Kidney (tissue), 22 donors: ENCODE measurements at places on chromosomes 16 and 17.

- no peak for DNase-seq
Measured at GRCh38 chr16:61581417-61582046, 454.7 kb downstream of the CDH8 start.

- DNase-seq, result no peak
Measured at GRCh38 chr16:17375461-17376304, 95.1 kb downstream of the XYLT1 start.

GRCh38 chr17:43578699-43579565, 32.8 kb upstream of the ETV4 start:
- DNase-seq, result peak; percentile 90

GRCh38 chr17:48241131-48241591, 133.6 kb downstream of the SNX11 start:
- DNase-seq, result peak; percentile 65

DNA sequence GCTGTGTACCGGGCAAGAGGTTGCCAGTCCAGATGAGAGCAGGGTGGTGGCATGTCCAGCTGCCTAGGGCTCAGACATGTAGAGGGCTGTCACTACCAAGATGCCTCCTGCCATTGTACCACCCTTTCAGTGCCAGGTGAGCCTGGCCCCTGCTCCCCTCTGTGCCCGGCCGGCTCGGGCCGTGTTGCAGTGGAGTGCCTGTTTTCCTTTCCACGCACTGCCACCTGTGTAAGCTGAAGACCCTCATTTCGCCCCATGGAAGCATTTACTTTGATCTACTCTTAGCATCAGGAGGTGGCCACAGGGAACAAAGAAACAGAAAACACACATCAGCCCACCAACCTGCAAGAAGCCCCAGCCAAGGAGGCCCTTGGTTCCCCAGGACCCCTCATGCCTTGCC, 4.6 kb upstream of the RBFOX3 start:
- DNase-seq, result no peak

DNA sequence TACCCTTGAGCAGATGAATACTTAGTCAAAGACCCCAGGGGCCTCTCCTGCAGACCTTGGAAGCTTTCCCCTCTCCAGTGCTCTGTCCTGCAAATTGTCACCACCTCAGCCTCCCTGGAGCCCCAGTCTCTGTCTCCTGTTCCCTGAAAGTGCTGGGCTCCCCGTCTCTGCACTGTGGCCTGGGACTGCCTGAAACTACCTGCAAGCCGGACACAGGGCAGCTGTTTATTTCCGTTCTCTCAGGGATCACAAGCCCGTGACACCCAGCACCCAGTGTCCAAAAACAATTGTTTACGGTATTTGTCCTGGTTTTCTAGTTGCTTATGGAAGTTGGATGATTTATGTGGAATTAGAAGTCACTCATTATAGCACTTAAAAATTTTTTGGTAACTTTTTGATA, 81.6 kb upstream of the CHMP6 start:
- DNase-seq, result no peak

GRCh38 chr17:18961634-18962493, 9.9 kb downstream of the SLC5A10 start:
- no peak for DNase-seq

DNA sequence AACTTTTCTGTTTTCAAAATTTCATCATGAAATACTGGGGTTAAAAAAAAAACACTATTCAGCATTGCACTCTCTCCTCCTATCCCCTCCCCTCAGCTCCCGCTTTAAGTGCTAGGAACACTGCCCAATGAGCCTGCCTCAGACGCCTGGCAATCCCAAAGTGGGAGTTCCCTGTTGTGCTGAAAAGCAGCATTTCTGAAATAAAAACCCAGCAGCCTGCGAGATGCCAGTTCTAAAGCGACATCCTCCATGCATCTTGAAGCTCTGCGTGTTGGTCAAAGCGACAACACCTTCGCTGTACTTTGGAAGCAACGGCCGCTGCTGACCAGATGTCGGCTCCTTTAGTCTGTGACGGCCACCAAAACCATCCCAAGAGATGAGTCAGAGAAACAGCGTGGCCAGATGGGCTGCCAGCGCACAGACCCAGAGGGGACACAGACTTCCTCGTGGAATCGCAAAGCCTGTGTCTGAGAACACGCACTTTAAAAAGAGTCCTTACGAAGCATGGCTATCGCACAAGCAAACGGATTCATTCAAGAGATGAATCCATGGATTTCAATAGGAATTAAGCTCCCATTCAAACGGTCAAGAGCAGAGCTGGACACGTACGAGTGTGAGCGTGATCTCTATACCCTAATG, 32.8 kb downstream of the FBXO31 start:
- DNase-seq, result no peak

GRCh38 chr17:50465171-50465570, 3.5 kb downstream of the CHAD start:
- no peak for DNase-seq

- DNase-seq, result no peak
Measured at GRCh38 chr16:88195911-88196465, 186.8 kb upstream of the ZNF469 start.

DNA sequence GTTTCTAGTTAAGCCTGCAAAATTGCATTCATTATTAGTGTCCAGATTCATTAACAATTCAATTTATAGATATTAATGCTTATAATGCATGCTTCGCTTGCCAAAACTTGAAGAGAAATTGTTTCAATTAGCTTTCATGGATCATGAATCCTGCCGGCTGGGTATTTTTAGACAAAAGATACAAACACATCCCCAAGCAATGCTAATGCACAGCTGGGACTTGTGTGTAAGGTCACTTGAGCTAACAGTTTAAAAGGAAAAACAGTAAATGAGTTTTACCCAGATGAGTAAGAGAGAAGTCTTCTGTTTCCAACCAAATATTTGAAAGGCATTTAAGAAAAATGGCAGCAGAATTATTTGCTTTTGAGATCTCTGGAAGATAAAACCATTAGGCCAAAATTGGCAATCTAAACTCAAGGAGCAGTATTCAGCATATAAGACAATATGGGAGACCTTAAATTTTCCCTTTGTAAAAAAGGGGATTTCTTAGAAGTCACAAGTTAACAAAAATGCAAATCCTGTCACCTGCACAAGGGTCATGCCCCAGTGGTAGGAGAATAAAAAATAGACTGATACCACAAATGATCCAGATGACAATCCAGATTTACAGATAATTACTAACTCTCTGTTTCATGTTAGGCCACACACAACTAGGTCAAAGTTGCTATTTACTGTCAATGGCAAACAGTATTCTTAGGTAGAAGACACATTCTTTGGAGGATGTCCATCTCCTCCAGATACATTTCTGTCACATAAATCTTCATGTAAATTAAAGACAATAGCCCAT, 418.4 kb upstream of the PMFBP1 start:
- no peak for DNase-seq

DNA sequence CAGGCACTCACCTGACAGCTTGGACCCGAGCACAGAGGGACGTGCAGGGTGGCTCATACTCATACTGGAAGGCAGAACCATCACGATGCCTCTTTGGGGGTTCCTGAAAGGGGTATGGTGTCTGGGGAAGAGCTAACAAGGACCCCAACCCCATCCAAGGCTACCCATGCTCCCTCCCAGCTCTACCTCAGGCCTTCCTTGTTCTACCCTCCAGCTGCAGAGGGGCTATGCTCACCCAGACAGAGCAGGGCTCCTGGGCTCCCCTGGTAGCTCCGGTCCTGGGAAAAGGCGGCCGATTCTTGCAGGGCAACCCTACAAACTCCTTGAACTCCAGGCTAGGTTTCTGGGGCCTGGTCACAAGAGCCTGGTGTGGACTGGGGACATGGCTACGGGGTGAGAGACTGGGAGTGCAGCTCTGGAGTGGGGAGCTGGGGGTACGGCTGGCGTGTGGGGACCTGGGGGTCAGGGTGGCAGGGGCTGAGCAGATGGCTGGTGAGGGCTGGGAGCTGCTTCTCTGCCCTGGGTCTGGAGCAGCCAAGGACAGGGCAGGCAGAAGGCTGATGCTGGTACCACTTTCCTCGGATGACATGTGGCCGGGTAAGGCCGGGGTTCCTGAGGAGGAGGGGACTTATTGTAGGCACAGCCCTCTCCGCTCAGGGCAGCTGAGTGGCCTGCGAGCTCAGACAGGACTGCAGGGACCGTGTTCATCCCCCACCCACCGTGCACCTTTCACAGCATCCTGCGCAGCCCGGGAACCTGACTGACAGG, 2.1 kb downstream of the ACD start:
- DNase-seq, result no peak

DNA sequence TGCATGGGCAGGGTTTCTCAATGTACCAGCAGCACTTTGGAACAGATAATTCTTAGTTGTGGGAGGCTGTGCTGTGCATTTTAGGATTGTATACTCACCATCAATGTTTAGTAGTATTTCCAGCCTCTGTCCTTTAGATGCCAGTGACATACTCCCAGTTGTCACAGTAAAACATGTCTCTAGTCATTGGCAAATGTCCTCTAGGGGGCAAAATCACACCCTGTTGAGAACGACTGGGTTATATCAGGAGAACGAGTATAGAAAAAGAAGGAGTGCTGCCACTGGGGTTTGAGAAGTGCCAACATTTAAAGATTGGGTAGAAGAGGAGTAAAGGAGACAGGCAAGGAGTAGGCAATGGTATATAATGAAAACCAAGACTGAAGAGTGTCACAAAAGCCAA, 37.9 kb upstream of the SMIM36 start:
- no peak for DNase-seq

GRCh38 chr17:50697062-50697461, 10.7 kb downstream of the ANKRD40 start:
- DNase-seq, result no peak

- no peak for DNase-seq
Measured at GRCh38 chr17:72926171-72926570, 166.3 kb downstream of the SLC39A11 start.

DNA sequence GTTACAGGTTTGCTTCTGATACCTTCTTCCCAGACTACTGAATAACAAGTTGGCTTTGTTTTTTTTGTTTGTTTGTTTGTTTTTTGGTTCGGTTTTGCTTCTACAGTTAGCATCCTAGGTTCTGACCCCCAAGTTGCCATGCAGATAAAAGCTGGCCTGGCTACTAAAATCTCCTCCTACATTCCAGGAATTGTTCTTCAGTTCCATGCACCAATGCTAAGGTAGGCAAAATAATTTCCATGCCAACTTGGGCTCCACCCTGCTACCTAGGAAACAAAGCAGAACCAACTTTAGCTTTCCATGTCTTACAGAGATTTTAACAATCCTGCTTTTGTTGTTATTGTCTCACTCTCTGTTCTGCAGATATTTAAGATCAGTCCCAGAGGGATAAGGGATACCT, 495.5 kb upstream of the SOX9 start:
- no peak for DNase-seq

- no peak for DNase-seq
Measured at GRCh38 chr17:41583137-41584127, 3.3 kb downstream of the KRT14 start.

DNA sequence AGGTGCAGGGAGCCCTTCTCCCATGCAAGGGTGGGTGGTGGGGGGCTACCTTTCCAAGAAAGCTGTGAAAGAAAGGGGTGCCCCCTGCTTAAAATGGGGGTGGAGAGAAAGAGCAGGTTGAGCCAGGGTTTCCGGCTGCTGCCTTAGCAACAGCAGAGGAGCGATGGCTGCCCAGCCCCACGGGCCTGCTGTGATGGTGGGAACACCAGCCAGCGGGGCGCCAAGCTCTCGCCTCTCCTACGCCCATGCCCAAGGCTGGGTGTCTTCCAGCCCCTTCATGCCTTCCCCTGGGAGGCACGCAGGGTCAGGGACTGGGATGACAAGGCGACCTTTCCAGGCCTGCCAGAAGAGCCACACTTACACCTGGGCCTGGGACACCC, 3.0 kb downstream of the FMNL1 start:
- DNase-seq, result no peak

DNA sequence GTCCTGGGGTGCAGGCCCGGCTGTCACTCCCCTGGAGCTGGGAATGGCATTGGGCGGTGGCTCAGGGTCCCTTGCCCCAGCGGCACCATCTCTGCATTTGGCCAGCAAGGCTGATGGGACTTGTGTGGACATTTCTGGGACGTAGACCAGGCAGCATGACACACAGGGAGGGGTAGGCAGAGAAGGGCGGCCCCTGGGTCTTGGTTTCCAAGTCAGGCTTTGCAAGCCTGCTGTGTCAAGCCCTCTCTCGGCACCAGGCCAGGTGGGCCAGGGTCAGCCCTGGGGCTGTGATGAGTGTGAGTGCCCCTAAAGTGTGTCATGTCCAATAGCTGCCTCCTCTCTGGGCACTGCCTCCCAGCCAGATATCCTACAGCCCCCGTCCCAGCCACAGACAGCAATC, 335.2 kb downstream of the SEC14L1 start:
- DNase-seq, result no peak

DNA sequence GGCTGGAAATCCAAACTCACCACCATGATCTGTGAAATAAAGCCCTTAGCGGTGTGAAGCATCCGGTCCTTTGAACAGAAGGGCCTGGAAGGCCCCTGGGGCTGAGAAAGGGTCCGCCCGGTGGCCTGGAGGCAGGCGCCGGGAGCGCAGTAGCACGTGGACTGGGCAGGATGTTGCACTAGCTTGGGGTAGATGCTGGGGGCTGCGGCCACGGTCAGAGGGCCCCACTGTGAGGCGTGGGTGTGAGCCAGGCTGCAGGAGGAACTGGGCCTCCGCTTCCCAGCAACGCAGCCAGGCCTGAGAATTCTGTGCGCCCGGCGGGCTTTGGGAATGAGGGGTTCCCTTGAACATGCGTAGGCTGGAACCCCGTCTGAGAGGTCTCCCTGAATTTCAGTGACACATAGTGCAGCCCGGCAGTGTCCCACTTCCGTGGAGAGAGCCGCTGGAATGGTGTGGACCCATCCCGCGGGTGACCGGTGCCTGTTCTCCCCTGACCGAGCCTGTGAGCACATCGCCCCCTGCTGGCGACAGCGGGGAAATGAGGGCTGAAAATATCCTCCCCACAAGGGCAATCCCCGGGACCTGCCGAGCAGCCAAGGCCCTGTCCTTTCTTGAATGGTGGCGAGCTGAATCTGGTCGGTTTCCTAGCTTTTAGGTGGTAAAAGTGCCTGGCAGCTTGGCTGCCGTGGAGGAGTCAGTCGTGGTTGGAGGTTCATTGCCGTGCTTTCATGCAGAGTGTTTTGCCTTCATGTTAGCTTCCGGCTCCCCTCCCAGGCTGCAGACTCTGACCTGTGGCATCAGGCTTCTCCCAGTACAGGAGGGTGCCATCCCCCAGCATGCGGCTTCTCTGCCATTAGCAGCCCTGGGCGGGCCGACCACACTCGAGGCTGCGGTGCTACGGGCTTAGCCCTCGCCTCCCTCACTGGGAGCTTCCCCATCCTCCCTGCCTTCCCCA, 43.8 kb downstream of the DNAJA2 start:
- peak; percentile 69 for DNase-seq

DNA sequence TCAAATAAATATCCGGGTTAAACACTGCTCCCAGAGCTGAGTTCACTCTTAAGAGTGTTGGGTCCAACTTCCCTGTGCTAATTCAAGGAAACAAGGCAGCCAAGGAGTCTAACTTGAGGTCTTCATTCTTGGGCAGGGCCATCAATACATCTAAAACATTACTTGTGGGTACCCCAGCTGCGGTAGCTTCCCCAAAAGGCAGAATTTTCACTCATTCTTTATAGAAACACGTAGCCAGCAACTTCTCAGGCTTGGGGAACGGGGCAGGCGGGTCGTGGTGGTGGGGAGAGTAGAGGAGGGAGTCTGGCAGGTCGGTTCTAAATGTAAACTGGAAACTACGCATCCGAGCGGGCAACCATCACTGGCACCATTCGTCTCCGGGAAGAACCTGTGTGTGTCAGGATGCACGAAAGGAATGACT, 666 bp upstream of the METTL9 start:
- DNase-seq, result no peak

- no peak for DNase-seq
Measured at GRCh38 chr16:67024384-67025209, 4.4 kb upstream of the CBFB start.
